ENCODE measurements at places on chromosomes 7 and 10.

DNA sequence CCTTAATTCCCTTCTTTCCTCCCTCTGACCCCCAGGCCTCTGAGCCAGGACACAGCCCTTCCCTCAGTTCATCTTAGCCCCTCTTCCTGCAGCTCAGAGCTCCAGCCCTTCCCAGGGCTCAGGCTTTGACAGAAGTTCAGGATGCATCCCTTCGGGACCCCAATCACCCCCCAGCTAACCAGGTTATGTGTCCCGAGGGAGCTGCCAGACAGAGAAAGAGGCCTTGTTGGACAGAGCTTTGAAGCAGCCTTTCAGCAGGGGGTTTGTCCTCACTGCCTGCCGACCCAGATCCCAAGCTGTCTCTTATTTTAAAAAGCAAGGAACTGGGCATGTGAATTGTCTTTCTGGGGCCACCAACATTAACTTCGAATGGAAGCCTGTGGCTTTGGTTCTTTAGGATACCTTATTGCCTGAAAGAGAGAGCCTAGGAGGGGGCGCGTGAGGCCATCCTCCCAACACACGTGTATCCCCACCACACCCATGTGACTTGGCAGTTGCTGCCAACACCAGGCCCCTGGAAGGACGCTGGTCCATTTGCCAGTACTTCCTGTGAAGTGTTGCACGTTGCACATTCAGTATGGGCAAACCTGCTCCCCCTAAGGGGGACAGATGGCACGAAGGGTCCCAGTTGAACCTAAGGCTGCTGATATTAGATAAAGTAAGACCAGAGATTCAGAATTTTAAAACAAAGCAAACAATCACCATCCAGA, 858 bp downstream of the CCDC136 start:
- DNase-seq, result no peak

- no peak for DNase-seq
Observed at GRCh38 chr10:14751014-14751896, 23.4 kb downstream of the FAM107B start.

- no peak for DNase-seq
Observed at GRCh38 chr7:51366930-51367613, 50.5 kb upstream of the COBL start.

DNA sequence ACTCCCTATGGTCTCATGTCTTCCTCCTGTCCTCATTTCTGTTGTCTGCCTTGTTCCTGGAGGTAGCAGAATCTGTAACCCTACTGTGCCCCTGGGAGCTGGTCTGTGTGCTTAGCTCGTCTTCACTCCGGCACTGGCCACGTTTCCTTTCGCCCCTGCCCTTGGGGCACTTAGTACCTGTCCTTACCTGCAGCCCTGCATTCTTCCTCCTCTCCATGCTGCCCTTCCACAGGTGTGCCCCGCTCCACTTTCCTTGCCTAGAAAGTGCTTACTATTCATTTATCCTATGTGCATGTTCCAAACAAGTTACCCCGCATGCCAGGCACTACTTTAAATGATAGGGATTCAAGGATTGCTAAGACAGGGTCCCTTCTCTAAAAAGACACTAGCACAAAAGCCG, 199.9 kb upstream of the ZMIZ1 start:
- no peak for DNase-seq

GRCh38 chr10:93613126-93613525, 789 bp downstream of the PDE6C start:
- no peak for DNase-seq

DNA sequence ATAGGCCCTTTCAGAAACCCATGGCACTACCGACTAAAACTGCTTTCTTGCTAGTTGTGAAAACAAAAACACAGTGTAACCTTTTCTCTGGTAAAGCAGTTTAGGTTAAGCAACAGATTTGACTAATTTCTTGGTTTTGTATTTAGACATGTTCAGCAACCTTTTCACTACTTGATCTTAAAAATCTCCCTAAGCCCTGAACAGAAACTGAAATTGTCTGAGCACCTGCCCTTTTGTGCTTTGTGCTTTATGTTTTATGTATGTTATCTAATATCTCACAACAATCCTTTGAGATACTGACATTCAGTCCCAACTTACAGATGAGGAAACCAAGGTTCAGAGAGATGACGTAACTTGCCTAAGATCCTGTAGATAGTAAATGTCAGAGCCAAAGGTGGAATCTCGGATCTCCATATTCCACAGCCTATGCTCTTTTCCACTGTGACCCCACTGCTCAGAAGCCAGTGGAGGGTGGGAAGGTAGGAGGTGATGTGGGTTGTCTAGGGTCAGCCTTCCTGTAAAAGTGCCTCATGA, 146.6 kb downstream of the LCOR start:
- no peak for DNase-seq

GRCh38 chr10:16386855-16387254, 50.0 kb upstream of the PTER start:
- no peak for DNase-seq

GRCh38 chr10:91036807-91037411, 116.0 kb upstream of the ANKRD1 start:
- DNase-seq, result no peak

DNA sequence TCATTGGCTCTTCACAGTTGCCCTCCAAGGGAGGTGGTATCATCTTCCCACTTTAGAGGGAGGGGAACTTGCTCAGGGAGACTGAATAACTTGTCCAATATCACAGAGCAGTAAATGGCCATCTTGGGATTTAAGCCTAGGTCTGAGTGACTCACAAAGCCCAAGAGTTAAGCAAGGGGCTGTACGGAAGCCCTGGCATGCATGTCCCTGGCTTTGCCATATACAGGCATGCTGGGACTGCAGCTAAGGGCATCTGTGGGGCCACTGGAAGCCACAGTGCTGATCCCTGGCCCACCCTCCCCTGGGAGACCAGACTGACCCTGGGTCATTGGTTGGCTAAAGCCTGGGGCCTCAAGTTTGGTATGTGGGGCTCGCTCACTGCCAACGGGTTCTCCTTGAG, 3.1 kb downstream of the VSIR start:
- DNase-seq, result no peak

DNA sequence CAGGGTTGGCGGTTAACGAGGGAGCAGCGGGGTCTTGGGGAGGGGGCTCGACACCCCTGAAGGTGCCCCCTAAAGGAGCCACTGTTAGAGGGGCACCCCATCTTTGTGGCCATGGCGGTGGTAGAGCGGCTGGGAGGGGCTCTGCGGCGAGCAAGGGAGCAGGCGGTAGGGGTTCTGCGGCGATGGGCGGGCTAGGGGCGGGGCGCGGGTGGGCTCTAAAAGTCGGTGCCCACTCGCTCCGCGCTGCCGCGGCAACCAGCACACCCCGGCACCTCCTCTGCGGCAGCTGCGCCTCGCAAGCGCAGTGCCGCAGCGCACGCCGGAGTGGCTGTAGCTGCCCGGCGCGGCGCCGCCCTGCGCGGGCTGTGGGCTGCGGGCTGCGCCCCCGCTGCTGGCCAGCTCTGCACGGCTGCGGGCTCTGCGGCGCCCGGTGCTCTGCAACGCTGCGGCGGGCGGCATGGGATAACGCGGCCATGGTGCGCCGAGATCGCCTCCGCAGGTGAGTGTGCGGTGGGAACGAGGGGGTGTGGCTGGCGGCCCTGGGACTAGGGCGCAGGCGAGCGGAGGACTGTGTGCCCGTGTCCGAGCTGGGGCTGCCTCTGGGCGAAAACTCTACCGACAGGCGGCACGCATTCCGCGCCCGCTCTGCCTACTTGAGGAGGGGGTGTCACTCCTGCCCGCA, at the start of gene MEST:
Gene MEST (plus strand): TSS at position 245 of the 682 bp plus-strand sequence. CDS start 229 bp downstream, at position 474.
- no peak for DNase-seq

DNA sequence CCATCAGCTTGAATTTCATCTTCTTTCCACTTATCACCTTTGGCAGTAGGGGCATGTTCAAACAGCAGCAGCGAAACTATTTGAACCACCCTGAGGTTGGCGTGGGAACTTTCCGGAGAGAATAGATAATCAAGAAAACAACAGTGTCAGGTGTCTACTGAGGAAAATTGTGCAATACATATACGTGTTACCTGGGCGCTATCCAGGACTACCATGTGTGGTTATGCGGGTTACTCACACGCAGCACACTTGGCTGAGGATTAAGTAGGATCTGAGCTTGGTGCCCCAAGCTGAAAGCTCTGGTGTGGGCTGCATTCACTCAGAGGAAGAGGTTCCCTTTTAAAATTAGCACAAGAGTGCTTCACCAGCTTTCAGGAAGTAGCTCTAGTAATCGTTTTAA, 8.8 kb upstream of the ABI1 start:
- DNase-seq, result peak; percentile 4
